ENCODE measurements at places on chromosomes 5 and 9. TPM values are rescaled to one million over a fixed set of nuclear protein-coding genes. Genes with fewer than 3 reads are reported as not detected.

Gene FBP1
- total RNA-seq: not detected

Gene ZBED3
- total RNA-seq: 4.7 TPM

Gene PTPA
- total RNA-seq: 64.8 TPM

- DNase-seq: no peak
Measured at GRCh38 chr5:100832252-100833230, 70.5 kb downstream of the ST8SIA4 start.

DNA sequence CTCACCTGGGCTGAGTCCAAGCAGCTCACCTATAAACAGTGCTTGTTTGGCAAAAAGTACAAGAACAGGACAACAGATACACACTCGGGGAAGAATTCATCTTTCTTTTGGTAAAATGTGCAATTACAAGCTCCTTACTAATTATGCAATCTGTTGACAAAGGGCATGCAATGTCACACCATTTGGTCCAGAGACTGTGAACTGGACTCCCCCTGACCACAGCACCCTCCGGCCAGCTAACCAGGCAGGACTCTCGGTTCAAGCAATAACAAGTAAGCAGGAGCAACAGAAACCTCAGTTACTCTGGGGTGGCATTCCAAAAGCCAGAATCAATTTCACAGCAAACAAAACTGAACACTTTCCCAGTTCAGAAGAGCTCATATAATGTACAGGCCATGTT is 113.8 kb downstream of the GNAQ start:
- DNase-seq: no peak

DNA sequence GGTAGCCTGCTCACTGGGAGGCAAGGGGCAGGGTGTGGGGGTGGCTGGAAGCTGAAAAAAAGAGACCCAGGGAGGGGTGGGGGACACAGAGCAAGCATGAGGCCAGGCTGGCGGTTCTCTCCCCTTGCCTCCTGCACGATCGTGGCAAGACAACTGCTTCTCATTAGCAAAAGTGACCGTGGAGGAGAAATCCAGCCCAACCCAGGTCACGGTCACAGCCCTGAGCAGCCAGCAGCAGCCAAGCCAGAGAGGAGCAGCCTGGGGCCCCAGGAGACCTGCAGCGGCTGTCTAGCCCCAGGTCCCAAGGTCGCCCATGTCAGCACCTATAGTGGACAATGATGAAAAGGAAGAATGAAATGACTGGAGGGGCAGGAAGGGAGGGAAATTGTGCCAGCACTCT is 89.1 kb downstream of the NRG2 start:
- no peak for DNase-seq

DNA sequence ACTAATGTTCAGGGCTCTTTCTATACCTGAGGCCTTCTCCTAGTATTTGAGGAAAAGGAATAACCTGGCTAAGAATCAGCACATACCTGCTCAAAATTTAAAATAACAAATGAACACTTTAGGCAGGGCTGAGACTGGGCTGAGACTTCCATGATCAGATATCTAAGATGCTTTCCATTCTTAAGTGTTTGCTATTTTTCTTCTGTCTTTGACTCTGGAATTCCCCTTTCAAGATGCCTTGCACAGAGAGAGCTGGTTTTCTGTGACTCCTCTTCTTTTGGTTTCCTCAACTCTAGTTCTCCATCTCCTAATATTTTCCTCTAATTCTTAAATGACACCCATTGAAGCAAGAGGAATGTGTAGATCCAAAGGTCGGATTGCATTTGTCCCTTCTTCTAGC is 61.1 kb downstream of the DPYSL3 start:
- DNase-seq: no peak

- DNase-seq: no peak
Measured at GRCh38 chr5:17167171-17167891, 50.1 kb upstream of the BASP1 start.

- no peak for DNase-seq
Measured at GRCh38 chr5:16548115-16548514, 68.7 kb downstream of the RETREG1 start.

- DNase-seq: no peak
Measured at GRCh38 chr5:173512637-173513435, 103.6 kb downstream of the BOD1 start.

- no peak for DNase-seq
Measured at GRCh38 chr5:50553560-50553984, 112.5 kb upstream of the EMB start.

DNA sequence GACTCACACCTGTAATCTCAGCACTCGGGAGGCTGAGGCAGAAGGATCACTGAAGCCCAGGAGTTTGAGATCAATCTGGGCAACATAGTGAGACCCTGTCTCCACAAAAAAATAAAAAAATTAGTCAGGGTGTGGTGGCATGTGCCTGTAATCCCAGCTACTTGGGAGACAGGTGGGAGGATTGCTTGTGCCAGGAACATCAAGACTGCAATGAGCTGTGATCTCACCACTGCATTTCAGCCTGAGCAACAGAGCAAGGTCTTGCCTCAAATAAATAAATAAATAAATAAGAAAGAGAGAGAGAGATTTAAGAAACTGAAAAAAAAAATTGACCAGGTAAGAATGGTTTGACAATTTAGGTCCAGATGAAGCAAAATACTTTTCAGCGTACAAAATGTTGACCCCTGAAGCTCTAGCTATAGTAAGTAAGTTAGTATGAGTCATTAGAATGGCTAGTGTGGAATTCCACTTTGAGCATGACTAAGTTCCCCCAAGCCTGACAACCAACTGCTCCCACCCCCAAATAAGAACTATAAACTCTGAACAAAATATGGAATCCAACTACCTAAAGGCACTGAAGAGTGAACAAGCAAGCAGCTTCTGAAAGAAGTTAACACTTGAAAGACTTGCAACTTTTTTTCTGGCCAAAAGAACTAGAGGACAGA is 217.8 kb upstream of the TLE4 start:
- DNase-seq: no peak

DNA sequence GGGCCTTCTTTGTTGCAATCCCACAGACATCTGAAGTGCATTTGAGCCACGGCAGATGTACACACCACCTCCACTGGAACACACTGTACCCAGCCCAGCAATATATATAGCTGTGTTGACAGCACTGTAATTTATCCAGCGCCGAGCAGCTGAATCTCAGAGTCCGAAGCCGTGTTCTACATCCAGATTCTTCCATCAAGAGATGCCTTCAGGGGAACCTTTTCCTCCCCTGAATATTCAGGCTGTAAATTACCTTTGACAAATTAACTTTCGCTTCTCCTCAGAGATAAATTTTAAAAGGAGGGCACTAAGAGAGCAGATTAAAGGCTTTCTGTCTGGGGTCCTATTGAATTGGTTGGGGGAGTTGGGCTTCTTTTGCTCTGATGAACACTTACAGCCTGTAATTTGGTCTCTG is 76.4 kb downstream of the ROR2 start:
- DNase-seq: no peak

GRCh38 chr9:35277628-35278359 is 116.0 kb downstream of the UNC13B start:
- peak; percentile 73 for DNase-seq
